ENCODE measurements at places on chromosomes 12 and 14. TPM values are rescaled to one million over a fixed set of nuclear protein-coding genes. Genes with fewer than 3 reads are reported as not detected.

Gene GPR135
- total RNA-seq, result 0.60 TPM

- no peaks in the 10 kb centered on the region for H3K27me3 ChIP-seq
- DNase-seq, result peak; percentile 35
- peak overlapping the region; percentile 82 for H3K4me3 ChIP-seq
- H3K36me3 ChIP-seq, result peaks cover 57% of the 10 kb centered on the region
- H3K27ac ChIP-seq, result peak overlapping the region; percentile 96
- peaks cover 67% of the 10 kb centered on the region for H3K4me1 ChIP-seq
Observed at GRCh38 chr12:14394317-14395073, 29.0 kb downstream of the ATF7IP start.

Gene YBX3
- total RNA-seq, result 279 TPM

- H3K4me1 ChIP-seq, result no peaks in the 10 kb centered on the region
- no peaks in the 10 kb centered on the region for H3K27me3 ChIP-seq
- H3K4me3 ChIP-seq, result no peak overlapping the region
- H3K36me3 ChIP-seq, result no peaks in the 10 kb centered on the region
- H3K27ac ChIP-seq, result no peak overlapping the region
- no peak for DNase-seq
Observed at GRCh38 chr12:83198291-83199015, 511.7 kb downstream of the TMTC2 start.

Gene MANSC4
- total RNA-seq, result not detected

Gene LLPH
- total RNA-seq, result 51.7 TPM

Gene CGRRF1
- total RNA-seq, result 12.9 TPM

DNA sequence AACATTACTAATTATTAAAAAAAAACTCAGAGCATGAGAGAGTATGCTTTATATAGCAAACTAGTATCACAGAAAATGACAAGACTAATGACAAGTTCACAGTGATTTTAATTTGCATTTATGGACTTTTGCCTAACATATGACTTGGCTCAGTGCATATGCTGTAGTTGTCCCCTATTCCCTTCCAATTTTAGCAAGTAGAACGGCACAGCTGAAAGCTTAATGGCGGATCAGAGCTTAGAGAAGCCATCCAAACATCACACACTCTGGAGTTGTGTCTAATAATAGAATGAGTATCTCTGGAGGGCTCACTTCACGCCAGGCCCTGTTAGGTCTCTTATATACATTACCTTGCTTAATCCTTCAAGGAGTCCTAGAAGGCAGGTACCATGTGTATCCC lies 13.3 kb downstream of the CNIH1 start:
- no peak for DNase-seq
- H3K27ac ChIP-seq, result peak overlapping the region; percentile 69
- no peaks in the 10 kb centered on the region for H3K27me3 ChIP-seq
- peaks cover 47% of the 10 kb centered on the region for H3K36me3 ChIP-seq

All from activated naive CD8-positive, alpha-beta T cell treated with anti-CD3 and anti-CD28 coated beads for 36 hours (primary cell).